Activated CD8-positive, alpha-beta T cell treated with anti-CD3 and anti-CD28 coated beads, Interleukin-2, amount 10 ng/mL, durations not matched to agents 7 days and 5 days (primary cell): ENCODE measurements at places on chromosomes 11 and 22.

GRCh38 chr22:36510966-36511881 lies 4.4 kb upstream of the FOXRED2 start:
- peak; percentile 58 for DNase-seq

DNA sequence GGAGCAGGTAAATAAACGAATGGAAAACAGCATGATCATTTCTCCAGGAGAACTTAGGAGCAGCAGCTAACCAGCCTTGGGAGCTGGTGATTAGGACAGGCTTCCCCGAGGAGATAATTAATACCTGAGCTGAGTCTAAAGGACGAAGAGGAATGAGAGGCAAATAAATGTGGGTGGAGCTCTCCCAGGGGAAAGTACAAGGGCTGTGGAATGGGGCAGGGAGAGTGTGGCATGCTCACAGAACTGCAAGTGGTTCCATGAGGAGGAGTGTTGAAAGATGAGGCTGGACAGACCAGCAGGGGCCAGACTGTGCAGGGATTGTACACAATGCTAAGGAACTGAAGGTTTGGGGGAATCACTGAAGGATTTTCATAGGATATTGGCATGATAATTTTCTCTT lies 14.2 kb upstream of the TLCD5 start:
- DNase-seq: no peak

- no peak for DNase-seq
These were observed 491.8 kb downstream of the ETS1 start for GRCh38 chr11:128095466-128095981.

GRCh38 chr11:105297463-105297862 lies 157.9 kb upstream of the CARD18 start:
- no peak for DNase-seq

GRCh38 chr22:19525116-19525660 lies 978 bp upstream of the CLDN5 start:
- DNase-seq: no peak

- DNase-seq: no peak
These were observed 116.4 kb downstream of the ARHGAP32 start for GRCh38 chr11:129075757-129076156.

DNA sequence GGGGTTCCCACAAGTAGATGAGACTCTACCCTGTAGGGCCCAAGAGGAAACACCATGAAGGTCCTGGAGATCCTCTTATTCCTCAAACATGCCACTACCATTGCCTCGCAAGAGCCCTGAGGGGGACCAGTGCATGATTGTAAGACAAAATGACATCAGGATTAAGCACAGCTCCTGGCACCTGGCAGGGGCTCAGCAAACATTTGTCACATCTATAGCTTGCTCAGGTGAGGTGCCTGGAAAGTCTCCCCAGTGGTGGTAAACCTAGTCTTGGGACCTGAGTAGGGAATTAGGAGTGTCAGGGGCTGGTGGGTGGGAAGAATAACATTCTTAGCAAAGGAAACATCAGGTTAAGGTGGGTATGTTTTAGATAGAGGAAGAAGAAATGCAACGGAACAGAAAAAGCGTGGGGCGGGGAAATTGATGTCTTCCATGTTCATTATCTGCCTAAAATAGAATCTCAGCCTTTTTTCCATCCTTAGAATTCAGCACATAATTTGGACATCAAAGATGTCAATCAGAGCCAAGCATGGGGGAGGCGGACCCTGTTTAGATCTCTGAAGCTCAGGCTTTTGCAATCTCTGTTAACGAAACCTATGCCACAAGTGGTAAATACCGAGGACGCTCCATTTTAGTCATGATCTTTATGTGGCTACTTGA lies 924 bp downstream of the YPEL1 start:
- peak; percentile 31 for DNase-seq

GRCh38 chr11:106091480-106092123 lies 14.1 kb downstream of the AASDHPPT start:
- no peak for DNase-seq

GRCh38 chr11:59615120-59615636 lies 396 bp downstream of the OSBP start:
- peak; percentile 77 for DNase-seq

GRCh38 chr22:30270832-30271231 lies 4.2 kb upstream of the OSM start:
- DNase-seq: no peak
